ENCODE measurements at places on chromosomes 7 and 10. TPM values are rescaled to one million over a fixed set of nuclear protein-coding genes. Genes with fewer than 3 reads are reported as not detected.
A peak's percentile ranks its signal among the peaks of the same experiment; 100 is the strongest.

Gene SPDYE2
- total RNA-seq = 0.12 TPM

Gene LRRC61
- 9.3 TPM for total RNA-seq

Gene SMO
- total RNA-seq = 4.4 TPM

Gene AUTS2
- 8.3 TPM for total RNA-seq

Gene OR9A2
- total RNA-seq = not detected

Gene PCLO
- 4.5 TPM for total RNA-seq

Gene OPN1SW
- not detected for total RNA-seq

Gene MKI67
- 0.43 TPM for total RNA-seq

DNA sequence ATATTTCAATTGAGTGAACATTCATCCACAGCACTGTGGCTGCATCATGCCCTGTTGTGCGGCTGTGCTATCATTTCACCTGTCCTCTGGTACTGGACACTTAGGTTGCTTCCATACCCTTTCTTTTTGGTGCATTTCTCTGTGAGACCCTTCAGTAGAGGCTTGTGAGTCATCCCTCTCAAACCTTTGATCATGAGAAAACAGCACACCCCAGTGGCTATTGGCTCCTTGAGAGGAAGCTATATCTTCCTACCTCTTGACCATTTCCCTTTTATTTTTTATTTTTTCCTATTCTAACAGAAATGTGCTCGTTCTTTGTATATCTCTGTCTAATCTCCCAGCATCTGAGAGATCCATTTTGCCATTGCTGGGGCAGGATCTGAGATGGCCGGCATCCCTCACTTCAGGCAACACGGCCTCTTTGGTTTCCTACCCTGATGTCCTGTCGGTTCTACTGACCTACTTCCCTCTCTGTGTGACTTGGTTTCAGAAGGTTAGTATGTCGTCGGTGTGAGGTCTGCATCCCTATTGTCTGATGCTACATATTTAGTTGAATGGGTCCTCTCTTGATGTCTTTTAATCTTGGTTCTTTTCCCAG, 23.8 kb upstream of the PIK3AP1 start:
- no peak for DNase-seq

DNA sequence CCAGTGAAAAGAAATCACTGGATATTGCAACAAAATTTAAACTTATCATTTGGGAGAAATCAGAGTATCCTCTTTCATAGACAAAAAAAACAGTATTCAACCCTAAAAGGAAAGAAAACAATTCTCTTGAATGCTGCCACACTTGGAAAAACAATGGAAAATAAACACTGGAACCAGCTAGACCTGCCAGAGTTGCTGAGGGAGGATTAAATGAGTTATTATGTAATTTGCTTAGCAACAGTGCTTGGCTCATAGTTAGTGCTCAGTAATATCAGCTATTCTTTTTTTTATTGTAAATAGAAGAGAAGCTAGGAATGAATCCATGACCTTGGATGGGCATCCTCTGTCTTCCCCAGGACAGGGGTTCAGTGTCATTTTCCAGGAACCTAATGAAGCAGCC, 11.0 kb upstream of the ZNF273 start:
- DNase-seq = no peak

DNA sequence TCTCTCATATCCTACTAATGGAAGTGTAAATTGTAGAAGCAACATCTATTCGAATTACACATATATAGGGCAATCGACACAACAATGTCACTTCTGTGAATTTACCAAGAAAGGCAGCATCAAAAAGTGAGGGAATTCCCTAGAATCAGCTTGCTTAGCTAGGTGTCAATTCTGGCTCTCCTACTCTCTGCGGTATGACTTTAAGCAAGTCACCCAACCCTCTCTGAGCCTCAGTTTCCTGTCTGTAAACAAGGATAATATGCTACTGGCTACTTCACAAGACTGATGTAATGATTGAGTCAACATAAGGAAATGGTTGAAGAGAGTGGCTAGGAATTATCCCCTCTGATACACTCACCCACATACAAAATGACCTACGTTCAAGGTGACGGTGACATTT, 19.4 kb downstream of the CCDC6 start:
- DNase-seq = no peak

DNA sequence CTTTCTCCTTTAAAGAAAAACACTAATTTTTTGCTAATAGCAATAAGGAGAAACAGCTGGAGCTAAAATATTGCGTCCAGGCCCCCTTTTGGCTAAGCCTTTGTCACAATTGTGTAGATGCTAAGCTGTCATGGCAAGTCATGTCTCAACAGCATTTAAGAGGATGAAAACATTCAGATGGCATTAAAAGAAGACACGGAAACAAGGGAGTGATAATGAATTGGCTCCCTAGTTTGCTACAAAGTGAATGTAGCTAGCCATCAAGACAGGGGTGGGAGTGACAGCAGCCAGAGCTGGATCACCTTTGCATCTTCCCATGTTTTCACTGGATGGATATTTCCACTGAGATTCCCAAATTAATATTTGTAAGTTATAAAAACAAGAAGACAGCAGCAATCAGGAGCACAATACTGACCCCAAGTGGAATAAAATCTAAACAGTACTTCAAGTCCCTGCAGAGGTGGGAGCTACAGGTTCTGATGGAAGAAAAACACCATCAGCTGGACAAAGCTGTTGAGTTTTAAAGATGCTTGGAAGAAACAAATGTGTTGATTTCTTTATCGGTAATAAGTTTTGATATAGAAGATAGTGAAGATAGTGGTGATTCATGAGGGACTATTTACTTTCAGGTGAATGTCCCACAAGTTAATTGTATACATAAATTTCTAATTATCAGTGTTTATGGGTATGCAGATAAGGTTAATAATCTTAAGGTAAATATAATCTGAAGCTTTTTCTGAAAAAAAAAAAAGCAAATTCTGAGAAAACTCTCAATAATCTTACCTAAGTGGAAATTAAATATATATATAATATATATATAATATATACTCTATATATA, 129.4 kb downstream of the SLC16A9 start:
- no peak for DNase-seq

DNA sequence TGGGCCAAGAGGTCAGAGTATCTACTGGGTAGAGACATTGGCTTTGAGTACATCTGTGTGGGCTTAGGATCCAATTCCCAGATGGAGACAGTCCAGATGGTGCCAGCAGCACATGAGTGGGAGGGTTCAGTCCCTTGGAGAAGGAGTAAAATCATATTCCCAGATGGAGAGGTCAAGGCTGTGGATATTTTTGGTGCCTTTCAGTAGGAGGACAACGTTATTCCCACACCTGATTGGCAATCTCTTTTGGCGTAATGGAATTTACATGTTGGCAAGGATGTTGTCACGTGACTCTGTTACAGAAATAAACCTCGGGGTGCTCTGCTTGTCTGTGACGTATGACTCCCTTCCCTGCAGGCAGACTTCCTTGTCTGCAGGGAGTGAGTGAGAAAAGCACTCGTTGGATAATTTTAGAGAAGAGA, 27.6 kb downstream of the NPS start:
- DNase-seq = no peak

- DNase-seq = no peak
Measured at GRCh38 chr10:4086131-4086898, 301.3 kb upstream of the KLF6 start.

- DNase-seq = no peak
Measured at GRCh38 chr7:2437136-2437535, 33.7 kb downstream of the CHST12 start.

- no peak for DNase-seq
Measured at GRCh38 chr10:43778571-43778970, 129.9 kb upstream of the ZNF32 start.

DNA sequence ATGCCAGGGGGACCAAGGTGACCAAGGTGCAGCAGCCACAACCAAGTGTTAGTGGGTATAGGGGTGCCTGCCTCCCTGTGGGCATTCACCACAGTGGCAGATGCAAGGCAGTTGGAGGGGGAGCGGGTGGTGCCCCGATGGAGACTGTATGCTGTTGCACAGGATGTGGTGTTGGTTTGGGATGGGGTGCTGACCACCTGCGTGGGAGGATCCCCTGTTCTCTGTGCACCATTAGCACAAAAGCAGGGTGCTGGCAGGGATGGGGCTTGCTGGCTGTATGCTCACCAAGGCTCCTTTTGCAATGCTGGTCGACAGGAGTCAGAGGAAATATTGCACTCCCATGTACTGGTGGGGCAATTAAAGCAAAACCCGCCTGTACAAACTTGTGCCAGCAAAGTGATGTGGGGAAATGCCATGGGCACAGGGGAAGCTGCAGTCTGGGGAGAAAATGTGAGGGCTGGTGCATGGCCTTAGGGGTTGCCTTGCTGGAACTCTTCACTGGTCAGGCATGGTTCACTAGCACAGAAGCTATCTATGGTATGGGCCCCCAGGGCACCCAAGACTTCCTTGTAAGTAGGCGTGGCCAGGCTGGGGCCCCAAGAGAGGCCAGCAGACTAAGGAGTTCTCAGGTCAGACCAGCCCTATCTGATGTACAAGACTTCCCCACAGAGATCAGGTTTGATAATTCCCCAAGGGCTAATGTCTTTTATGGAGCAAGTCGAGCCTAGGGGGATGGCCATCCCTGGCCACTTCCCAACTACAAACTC, 51.9 kb upstream of the GNAT3 start:
- DNase-seq = no peak

DNA sequence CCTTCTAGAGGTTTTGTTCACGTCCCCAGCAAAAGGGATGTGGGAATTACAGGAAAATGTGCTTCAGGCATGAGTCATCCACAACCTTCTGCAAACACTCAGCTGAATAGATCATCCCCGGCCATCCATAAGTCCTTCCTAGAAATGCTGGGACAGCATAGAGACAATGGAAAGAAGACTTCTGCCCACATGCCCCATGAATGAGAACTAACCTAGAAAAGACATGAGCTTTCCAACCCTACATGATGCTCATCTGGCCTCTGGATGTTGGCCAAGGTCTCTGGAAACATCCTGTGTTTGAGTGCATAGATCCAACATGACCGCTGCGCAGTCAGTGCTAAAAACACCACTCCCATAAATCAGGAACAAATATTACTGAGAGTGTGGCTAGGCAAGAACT, 277.5 kb downstream of the PLXNA4 start:
- DNase-seq = no peak

DNA sequence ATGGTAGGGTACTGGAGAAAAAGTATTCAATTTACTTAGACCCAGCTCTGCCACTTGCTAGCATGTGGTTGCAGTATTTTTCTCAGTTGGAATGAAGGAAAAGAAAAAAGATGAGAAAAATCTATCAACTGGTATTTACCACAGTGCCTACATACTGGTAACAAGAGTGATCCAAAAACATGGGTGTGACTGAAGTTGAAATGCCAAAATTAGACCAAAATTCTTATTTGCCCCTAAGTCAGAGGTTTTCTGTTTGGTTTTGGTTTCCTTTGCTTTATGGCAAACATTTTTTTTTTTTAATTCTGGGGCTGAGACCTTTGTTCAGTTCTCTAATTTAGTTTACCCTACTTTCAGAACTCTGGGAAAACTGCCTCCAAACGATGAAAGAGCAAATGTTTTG, 12.3 kb downstream of the HYCC1 start:
- DNase-seq = no peak

DNA sequence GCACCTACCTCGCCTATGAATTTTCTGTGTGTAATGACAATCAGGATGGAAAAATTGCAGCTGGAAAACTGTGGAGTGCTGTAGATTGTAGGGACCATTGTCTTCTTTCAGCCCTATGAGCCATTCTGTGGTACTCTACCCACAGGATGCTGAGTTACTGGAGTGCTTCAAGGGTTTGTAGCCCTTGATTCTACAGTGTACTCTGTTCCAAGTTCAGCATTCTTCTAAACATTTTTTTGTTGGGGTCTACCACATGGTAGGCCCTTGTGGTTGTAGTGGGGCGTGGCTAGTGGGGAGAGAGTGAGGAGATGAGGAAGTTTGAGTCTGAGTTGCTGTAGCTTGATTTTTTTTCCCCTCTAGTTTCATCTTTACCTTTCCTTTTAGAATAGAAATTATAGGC, 33.5 kb downstream of the REEP3 start:
- DNase-seq = no peak

DNA sequence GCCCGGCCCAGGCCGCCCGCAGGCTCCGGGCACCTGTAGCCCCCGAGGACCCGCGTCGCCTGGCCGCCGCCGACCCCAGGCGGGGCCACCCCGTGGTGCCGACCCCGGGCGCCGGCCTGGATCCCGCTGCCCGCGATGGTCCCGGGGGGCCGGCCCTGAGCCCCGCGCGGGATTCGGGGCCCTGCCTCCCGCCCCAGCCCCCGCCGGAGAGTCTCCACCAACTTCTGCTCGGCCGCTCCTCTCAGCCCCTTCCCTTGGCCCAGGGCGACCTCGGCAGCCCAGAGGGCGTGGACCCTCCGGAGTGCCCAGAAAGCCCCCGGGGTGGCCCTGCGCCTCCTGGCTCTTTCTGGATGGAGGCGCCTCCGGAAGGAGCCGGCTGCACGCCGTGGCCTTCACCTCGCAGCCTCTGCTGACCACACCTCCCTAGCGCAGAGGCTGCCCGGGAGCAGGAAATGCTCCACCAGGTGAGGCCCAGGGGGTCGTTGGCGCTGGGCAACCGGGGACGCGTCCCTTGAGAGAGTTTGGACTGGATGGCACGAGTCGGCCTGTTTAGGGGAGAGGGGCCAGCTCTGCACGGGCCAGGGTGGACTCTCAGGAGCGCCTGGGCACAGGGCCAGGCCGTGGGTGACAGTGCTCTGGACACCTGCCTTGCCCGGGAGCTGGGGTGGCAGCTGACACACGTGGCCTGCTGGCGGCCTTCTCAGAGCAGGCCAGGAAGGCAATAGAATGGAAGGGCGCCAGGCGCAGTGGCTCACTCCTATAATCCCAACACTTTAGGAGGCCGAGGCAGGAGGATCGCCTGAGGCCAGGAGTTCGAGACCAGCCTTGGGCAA, 529 bp downstream of the ZNF853 start:
- DNase-seq = peak; percentile 79

DNA sequence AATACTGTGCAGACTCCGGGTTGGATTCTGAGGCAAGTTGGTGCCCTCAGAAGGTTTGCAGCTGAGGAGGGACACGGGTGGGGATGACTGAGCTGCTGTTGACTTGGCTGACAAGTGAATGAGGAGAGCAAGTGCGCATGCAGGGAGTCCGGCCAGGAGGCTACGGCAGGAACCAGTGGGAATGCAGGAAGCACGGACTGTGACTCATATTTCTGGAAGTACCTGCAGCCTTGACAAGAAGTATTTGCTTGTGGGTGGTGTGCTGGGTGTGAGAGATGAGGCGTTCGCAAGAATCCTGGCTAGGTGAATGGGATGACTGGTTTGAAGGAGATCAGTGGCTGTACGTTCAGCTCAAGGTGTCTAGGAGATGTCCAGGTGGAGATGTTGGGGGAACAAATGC, 30.8 kb upstream of the FXYD4 start:
- peak; percentile 67 for DNase-seq

All from pancreas (tissue), 10 donors.